ENCODE measurements at places on chromosomes 6 and 20. TPM values are rescaled to one million over a fixed set of nuclear protein-coding genes. Genes with fewer than 3 reads are reported as not detected.
A peak's percentile ranks its signal among the peaks of the same experiment; 100 is the strongest.

Gene MCCD1
- not detected for total RNA-seq

GRCh38 chr6:41176189-41176588 is 13.3 kb upstream of the TREM2 start:
- no peak overlapping the region for H3K27ac ChIP-seq
- H3K4me3 ChIP-seq, result no peak overlapping the region
- no peak for DNase-seq
- no peaks in the 10 kb centered on the region for H3K36me3 ChIP-seq
- H3K4me1 ChIP-seq, result no peaks in the 10 kb centered on the region

GRCh38 chr6:139962654-139963347 is 588.4 kb upstream of the CITED2 start:
- H3K27ac ChIP-seq, result no peak overlapping the region
- DNase-seq, result no peak
- no peak overlapping the region for H3K4me3 ChIP-seq
- H3K27me3 ChIP-seq, result no peaks in the 10 kb centered on the region
- H3K4me1 ChIP-seq, result no peaks in the 10 kb centered on the region
- no peaks in the 10 kb centered on the region for H3K36me3 ChIP-seq

DNA sequence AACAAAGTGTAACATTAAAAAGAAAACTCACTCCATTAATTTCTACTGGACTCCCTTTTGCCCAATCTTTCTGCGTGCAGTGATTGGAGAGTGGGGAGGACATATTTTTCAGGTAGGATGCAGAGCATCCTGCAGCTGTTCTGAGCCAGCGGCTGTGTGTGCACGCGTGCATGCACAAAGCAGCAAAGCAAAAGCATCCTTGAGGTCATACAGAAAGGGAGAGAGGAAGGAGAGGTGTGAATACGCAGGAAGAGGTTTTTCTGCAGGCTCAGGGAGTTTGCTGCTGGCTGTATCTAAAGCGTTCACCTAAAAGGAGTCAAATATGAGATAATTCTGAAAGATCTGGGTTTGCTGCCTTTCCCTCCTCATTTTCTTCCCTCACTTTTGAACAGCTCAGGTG is 108.4 kb downstream of the HUS1B start:
- no peak overlapping the region for H3K4me3 ChIP-seq
- H3K36me3 ChIP-seq, result no peaks in the 10 kb centered on the region
- no peak overlapping the region for H3K27ac ChIP-seq
- H3K27me3 ChIP-seq, result no peaks in the 10 kb centered on the region

- H3K4me3 ChIP-seq, result peak overlapping the region; percentile 61
- H3K36me3 ChIP-seq, result no peaks in the 10 kb centered on the region
- no peak for DNase-seq
- no peaks in the 10 kb centered on the region for H3K4me1 ChIP-seq
- H3K27ac ChIP-seq, result no peak overlapping the region
These were observed 27.4 kb upstream of the ABT1 start for GRCh38 chr6:26569433-26569764.

Gene LHFPL5
- not detected for total RNA-seq

DNA sequence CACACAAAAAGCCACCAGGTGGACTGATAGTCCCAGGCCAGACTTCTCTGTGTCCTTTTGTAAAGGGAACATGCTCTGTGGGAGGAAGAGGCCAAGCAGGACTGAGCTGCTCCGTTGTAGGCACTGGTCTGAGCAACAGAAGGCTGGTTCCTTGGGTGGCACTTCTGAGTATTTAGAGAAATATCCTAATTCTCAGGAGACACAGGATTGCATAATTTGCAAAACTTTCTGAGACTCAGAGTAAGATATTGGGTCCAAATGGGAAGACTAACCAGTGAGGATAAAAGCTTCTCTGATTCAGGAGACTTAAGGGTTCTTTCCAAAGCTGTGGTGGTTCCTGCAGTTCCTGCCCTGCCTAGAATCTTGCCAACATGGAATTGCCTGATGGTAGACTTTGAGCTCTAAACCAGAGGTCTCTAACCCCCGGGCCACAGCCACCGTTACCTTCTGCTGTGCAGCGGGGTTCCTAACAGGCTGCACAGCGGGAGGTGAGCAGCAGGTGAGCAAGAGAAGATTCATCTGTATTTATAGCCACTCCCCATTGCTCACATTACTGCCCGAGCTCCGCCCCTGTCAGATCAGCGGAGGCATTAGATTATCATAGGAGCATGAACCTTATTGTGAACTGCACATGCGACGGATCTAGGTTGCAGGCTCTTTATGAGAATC is 107.0 kb downstream of the OLIG3 start:
- DNase-seq, result no peak
- H3K4me1 ChIP-seq, result no peaks in the 10 kb centered on the region
- H3K27me3 ChIP-seq, result no peaks in the 10 kb centered on the region
- H3K27ac ChIP-seq, result no peak overlapping the region
- no peaks in the 10 kb centered on the region for H3K36me3 ChIP-seq

Gene GINS1
- not detected for total RNA-seq

- no peaks in the 10 kb centered on the region for H3K27me3 ChIP-seq
- no peak overlapping the region for H3K27ac ChIP-seq
- DNase-seq, result no peak
- H3K4me1 ChIP-seq, result no peaks in the 10 kb centered on the region
- H3K4me3 ChIP-seq, result no peak overlapping the region
- H3K36me3 ChIP-seq, result no peaks in the 10 kb centered on the region
These were observed 105.4 kb downstream of the CD83 start for GRCh38 chr6:14222956-14223355.

GRCh38 chr6:148240861-148241477 is 101.7 kb upstream of the SASH1 start:
- H3K4me3 ChIP-seq, result no peak overlapping the region
- no peaks in the 10 kb centered on the region for H3K36me3 ChIP-seq
- H3K27me3 ChIP-seq, result no peaks in the 10 kb centered on the region
- H3K4me1 ChIP-seq, result no peaks in the 10 kb centered on the region
- DNase-seq, result no peak

DNA sequence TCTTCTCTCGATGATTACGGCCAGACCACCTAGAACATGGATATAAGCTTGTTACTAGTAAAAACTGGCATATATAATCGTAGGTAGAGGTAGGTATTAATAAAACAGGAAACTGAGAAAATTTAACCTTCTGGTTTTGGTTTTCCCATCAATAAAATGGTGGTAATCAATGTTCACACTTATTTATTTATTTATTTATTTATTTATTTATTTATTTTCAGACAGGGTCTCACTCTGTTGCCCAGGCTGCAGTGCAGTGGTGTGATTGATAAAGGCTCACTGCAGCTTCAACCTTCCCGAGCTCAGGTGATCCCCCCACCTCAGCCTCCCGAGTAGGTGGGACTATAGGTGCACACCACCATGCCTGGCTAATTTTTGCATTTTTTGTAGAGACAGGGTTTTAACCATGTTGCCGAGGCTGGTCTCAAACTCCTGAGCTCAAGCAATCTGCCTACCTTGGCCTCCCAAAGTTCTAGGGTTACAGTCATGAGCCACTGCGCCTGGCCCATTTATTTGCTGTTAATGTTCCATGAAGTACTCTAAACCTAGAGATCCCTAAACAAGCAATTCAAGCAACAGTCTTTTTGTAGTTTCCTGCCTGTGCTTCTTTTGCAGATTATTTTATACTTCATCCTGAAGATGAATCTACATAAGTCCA is 11.5 kb downstream of the TOMM6 start:
- no peaks in the 10 kb centered on the region for H3K4me1 ChIP-seq
- DNase-seq, result no peak
- no peaks in the 10 kb centered on the region for H3K36me3 ChIP-seq
- no peak overlapping the region for H3K27ac ChIP-seq

DNA sequence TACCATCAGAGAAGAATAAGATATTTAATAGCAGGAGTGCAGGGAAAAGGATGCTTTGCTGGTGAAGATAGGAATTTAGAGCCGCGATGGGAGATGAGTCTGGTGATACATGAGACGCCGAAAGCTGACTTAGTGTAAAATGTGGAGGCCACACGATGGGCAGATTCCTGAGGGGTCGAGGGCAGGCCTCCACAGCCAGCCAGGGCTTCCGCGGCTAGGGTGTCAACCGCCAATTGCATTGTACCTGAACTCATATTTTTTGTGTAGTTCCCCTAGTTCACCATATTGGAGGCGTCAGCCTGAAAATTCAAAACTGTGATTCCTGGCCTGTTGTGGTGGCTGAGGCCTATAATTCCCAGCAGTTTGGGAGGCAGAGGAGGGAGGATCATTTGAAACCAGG is 8.5 kb downstream of the ETV7 start:
- no peaks in the 10 kb centered on the region for H3K27me3 ChIP-seq
- H3K27ac ChIP-seq, result no peak overlapping the region
- no peak overlapping the region for H3K4me3 ChIP-seq
- H3K36me3 ChIP-seq, result no peaks in the 10 kb centered on the region

DNA sequence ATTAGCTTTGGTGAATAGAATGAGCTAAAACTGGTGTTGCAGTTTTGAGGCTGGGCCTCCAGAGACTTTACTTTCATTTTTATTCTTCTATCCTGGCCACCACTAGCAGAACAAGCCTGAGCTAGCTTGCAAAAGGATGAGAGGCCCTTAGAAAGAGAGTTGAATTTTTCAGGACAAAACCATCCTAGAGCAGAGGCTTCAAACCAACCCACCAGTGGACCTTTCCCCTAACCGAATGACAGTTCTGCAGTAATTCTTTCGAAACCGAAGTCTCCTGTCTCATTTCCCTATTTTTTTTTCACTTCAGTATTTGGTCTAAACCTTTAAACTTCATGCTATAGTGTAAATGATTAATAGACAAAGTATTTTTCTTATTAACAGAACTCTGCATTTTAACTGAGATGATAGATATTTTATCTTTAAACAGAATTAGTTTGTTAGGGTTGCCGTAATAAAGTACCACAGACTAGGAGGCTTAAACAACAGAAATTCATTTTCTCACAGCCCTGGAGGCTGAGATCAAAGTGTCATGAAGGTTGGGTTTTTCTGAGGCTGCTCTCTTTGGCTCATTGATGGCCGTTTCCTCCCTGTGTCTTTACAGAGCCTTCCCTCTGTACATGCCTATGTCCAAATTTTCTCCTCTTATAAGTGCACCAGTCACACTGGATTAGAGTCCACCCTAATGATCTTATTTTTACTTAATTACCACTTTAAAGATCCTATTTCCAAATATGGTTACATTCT is 80.6 kb upstream of the PAK5 start:
- H3K4me3 ChIP-seq, result no peak overlapping the region
- H3K27me3 ChIP-seq, result no peaks in the 10 kb centered on the region

Gene UBE2J1
- 55.2 TPM for total RNA-seq

DNA sequence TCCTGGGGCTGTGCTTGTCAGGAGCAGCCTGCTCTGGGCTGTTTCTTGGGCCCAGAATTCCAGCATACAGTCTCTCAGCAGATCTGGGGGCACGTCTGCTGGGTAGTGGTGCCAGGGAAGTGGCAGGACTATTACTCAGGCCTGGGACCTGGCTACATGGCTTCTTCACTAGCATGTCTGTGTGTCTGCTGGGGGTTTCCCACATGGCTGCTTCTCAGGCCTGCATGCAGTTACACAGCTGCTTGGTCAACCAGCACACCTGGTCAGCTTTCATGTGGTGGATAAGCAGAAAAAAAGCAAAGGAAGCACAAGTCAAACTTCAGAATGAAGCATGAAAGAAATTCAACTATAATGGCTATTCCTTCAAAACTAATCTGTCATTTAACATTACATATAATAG is 316.2 kb upstream of the NOX3 start:
- H3K27me3 ChIP-seq, result no peaks in the 10 kb centered on the region
- no peak for DNase-seq
- no peaks in the 10 kb centered on the region for H3K36me3 ChIP-seq
- H3K27ac ChIP-seq, result no peak overlapping the region
- no peak overlapping the region for H3K4me3 ChIP-seq
- no peaks in the 10 kb centered on the region for H3K4me1 ChIP-seq

Gene RBPJL
- not detected for total RNA-seq

GRCh38 chr6:130116273-130116672 is 97.9 kb downstream of the L3MBTL3 start:
- DNase-seq, result no peak
- no peaks in the 10 kb centered on the region for H3K27me3 ChIP-seq
- no peaks in the 10 kb centered on the region for H3K36me3 ChIP-seq
- no peak overlapping the region for H3K27ac ChIP-seq
- no peak overlapping the region for H3K4me3 ChIP-seq

Gene PARD6B
- total RNA-seq, result 2.0 TPM

Gene ABRACL
- total RNA-seq, result 10.0 TPM

Gene ARHGAP18
- total RNA-seq, result 18.2 TPM

DNA sequence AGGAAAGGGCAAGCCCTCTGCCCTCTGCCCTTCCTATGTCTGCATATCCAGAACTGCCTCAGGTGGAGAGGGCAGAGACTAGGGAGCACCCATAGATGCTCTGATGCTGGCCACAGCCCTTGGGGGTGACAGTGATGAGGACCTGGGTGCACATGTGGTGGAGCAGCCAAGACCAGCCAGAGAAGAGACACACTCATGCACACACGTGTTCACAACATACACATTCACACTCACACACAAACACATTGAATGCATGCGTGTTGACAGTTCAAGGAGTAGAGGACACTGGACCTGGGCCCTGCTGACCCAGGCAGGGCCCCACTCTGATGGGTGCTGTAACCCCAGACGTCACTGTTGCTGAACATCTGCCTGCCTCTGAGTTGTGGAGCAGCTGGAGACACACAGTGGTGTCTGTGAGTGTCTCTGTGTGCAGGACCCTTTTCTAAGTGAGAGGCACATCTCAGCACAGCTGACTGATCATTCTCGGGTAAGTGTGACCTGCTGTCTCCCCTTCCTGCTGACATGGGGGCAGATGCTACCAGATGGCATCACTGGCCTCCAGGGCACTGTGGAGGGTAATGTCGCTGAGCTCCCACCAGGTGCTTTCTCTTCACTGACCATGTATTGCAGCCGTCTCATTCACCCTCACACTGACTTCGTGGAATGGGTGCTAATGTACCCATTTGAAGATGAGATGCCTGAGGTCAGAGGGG is 30.1 kb upstream of the MAS1L start:
- no peak overlapping the region for H3K4me3 ChIP-seq
- no peaks in the 10 kb centered on the region for H3K36me3 ChIP-seq
- no peaks in the 10 kb centered on the region for H3K27me3 ChIP-seq

Gene PRICKLE4
- total RNA-seq, result 17.7 TPM

Gene TRAPPC3L
- total RNA-seq, result not detected

Gene ELOVL4
- total RNA-seq, result 11.2 TPM

Gene SLC12A5
- total RNA-seq, result not detected

DNA sequence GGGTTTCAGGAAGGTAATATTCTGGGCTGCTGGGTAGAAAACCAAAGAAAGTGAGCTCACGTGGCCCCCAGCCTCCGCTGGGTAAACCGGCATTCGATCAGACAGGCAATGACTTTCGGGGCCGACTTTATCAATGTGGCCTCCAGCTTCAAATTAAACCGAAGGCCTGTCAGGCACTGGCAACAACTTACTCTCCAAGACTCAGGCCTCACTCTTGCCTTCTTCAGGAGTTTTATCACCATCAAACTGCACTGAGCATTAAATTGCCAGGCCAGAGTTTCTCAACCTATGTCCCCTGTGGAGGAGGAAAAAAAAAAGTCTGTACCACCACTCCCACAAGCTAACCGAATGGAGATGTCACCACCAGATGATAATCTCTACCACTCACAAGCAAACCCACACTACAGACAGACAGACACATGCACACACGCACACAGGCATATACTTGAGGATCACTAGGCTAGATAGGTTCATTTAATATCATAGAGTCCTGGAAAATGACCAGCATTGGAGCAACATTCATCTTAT is 1.1 kb upstream of the MBOAT1 start:
- no peaks in the 10 kb centered on the region for H3K36me3 ChIP-seq
- H3K27me3 ChIP-seq, result no peaks in the 10 kb centered on the region
- DNase-seq, result no peak
- H3K4me1 ChIP-seq, result no peaks in the 10 kb centered on the region
- peak overlapping the region; percentile 92 for H3K27ac ChIP-seq
- H3K4me3 ChIP-seq, result peak overlapping the region; percentile 59

Gene TSPO2
- total RNA-seq, result not detected

All from uterus (tissue), 4 donors.